ENCODE measurements at places on chromosomes 1 and 21.

- no peak for DNase-seq
Measured at GRCh38 chr1:16191916-16192546, 20.4 kb downstream of the ARHGEF19 start.

GRCh38 chr1:234962340-234962989 lies 166.2 kb downstream of the TOMM20 start:
- DNase-seq, result no peak

GRCh38 chr1:154626456-154627256 lies 18.7 kb upstream of the ADAR start:
- DNase-seq, result no peak

DNA sequence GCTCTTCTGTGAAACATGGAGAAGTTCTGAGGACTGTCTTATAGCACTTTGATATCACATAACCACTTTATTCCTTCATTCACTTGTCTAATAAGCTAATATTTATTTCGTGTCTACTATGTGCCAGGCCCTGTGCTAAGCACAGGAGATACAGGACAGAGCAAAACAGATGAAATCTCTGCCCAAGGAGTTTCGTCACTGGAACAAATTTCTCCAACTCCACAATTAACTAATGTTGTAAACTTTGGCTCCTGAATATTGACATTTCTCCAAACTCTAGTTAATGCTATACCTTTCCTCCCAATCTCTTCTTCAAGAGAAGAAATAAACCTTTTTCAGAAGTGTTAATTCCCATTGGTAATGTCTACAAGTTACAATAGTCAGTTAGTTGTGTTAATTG lies 24.8 kb upstream of the OR10J5 start:
- DNase-seq, result no peak

- DNase-seq, result no peak
Measured at GRCh38 chr1:153238527-153238926, 21.0 kb upstream of the LORICRIN start.

DNA sequence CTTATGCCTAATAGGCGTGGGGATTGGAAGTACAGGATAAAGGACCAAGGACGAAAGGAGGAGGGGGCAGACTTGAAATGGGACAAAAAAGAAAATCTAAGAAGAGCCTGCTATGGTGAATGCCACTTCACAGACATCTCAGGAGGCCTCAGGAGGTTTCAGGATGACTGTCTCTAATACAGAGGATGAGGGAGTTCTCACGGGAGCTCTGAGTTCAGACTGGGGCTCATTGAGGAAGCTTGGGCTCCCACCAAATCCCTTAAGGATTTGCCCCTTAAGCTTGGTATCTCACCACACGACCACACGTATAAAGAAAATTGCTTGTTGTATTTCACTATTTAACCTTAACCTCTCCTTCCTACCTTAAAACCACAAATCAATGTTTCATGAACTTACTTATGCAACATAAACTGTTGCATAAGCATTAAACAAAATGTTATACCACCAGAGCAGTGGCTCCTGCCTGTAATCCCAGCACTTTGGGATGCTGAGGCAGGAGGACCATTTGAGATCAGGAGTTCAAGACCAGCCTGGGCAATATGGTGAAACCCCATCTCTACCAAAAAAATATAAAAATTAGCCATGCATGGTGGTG lies 12.4 kb downstream of the SLC30A1 start:
- no peak for DNase-seq

- no peak for DNase-seq
Measured at GRCh38 chr1:224180783-224181452, 2.1 kb upstream of the DEGS1 start.

- DNase-seq, result no peak
Measured at GRCh38 chr1:204507317-204508105, 8.7 kb upstream of the MDM4 start.

DNA sequence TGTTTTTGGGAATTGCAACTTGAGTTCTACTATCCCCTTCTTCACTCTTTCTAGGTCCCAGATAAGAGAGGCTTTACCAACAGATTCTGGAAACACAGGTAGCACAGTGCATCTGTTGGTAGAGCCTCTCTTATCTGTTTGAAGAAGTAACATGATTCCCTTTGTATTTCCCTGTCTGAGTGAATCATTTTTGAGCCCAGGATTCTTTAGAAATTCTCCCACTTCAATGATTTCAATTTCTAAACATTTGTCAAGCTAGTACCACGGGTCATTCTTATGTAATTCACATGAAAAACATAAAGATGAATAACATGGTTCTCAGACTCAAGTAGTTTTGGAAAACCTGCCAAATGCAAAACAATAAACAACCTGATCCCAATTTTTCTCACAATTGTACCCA lies 72.0 kb upstream of the DUSP10 start:
- DNase-seq, result no peak

GRCh38 chr1:46084553-46085451 lies 47.6 kb downstream of the PIK3R3 start:
- no peak for DNase-seq

GRCh38 chr21:33265664-33266049 lies 510 bp upstream of the IL10RB start:
- no peak for DNase-seq

GRCh38 chr1:28577738-28578536 lies 14.1 kb upstream of the RAB42 start:
- DNase-seq, result no peak

DNA sequence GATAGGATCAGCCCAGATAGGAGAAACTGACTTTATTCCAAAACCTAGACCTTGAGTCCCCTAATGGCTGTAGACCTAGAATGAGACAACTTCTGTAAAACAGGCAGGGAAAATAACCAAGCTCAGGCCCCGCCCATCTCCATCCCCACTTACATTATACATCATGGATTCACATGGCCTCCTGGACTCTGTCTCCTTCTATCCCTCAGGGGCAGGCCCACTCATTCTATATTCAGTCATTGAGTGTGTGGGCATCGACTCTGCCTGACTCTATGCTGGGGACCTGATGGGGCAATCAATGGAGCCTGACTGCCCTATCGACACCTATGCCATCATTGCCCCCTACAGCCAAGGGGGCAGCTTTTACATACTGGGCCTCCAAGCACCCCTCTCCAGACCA lies 6.4 kb downstream of the AVPR1B start:
- no peak for DNase-seq

GRCh38 chr1:113035086-113035485 lies 37.9 kb upstream of the LRIG2 start:
- DNase-seq, result no peak

DNA sequence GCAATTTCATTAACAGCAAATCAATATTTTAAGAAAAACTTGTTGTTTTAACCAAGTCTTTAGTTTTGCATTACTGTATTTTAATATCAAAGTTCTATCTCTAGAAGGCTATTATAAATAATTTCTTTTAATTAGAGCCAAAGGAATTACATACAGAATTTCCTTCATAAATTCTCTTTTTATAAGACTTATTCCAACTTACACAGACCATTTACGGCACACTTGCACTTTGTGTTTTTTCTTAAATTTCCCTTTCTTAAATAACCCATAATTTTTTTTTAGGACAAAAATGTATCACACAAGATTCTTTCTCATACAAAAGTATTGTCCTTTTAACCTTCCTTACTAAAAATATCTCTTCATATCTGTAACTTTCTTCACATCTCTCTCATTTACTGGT lies 458.5 kb upstream of the CHRM3 start:
- no peak for DNase-seq

DNA sequence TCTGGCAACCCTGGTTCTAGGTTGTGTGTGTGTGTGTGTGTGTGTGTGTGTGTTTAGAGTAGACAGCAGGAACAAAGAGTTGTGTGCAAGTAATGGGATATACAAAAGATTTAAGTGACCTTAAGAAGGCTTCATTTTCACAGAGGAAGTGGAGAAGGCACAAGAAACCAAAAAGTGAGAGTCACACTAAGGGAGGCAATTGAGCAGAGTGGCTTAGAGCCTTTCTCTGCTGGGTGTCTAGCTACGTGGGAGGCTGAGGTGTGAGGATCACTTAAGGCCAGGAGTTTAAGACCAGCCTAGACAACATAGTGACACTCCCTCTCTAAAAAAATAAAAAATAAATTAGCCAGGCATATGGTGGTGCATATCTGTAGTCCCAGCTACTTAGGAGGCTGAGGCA lies 44.4 kb upstream of the HAO2 start:
- DNase-seq, result no peak

DNA sequence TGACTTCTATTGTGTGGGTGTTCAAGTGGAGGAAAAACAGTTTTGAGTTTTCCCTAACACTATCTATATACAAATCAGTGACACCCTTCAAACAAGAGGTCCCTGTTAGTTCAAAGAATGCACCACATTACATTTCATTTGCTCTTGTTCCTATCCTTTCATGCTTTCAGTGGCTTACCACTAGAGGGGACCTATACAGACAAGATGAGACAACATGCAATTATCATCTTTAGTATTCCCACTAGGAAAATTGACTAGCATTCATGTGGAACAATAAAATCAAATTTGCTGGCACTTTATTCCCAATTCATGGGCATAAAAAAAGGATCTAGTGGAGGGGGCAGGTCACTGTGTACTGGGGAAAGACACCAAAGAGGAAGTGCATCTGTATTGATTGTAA lies 13.3 kb upstream of the SIPA1L2 start:
- no peak for DNase-seq

DNA sequence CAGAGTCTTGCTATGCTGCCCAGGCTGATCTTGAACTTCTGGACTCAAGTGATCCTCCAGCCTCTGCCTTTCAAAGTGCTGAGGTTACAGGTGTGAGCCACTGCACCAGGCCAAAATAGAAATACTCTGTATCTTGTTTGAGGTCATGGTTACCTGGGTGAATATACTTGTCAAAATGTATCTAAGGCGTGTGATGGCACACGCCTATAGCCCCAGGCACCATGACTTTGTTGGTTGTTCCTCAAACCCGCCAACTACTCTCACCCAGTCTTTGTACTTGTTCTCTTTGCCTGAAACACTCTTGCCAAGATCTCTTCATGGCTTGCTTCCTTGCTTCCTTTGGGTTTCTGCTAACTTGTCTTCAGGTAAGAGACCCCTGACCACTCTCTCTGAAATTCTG lies 38.0 kb upstream of the RGS5 start:
- no peak for DNase-seq

- DNase-seq, result no peak
Measured at GRCh38 chr1:18776777-18777176, 82.7 kb downstream of the TAS1R2 start.

- DNase-seq, result no peak
Measured at GRCh38 chr1:64911326-64911725, 55.0 kb downstream of the JAK1 start.

- no peak for DNase-seq
Measured at GRCh38 chr21:26089730-26090129, 80.8 kb downstream of the APP start.

DNA sequence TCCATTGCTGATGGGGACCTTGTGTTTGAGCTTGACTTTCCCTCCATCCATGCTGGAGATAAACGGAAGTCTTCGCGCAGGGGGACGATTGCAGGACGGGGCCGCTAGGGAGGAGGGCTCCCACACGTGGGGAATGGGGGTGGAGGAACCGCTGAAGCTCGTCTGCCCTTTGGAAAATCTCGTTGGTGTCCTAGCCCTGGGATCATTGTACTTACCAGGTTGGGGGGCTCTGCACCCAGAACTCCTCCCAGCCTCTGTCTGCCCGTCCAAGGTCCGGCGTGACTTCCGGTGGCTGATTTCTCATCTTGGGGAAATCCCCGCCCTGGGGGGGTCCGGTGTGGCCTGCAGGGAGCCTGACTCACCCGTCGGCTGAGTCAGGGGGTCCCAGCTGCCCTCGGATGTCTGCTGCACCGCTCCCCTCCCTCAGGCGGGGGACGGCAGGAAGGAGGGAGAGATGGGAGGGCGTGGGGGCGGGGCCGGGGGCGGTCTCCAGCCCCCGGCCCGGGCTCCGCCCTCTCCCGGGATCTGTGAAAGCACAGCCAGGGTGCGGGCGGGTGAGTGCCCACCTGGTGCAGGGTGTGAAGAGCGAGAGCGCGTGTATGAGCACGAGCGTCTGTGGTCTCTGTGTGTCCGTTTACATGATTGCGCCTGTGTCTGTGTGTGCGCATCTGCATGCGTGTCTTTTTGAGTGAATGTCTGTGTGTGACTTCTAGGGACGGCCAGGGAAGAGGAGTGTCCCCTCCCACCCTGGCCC lies 35.8 kb downstream of the PIK3CD start:
- DNase-seq, result peak; percentile 55

- no peak for DNase-seq
Measured at GRCh38 chr1:167423684-167424619, 94.4 kb downstream of the CD247 start.

- no peak for DNase-seq
Measured at GRCh38 chr21:36563341-36563926, 83.5 kb upstream of the CLDN14 start.

DNA sequence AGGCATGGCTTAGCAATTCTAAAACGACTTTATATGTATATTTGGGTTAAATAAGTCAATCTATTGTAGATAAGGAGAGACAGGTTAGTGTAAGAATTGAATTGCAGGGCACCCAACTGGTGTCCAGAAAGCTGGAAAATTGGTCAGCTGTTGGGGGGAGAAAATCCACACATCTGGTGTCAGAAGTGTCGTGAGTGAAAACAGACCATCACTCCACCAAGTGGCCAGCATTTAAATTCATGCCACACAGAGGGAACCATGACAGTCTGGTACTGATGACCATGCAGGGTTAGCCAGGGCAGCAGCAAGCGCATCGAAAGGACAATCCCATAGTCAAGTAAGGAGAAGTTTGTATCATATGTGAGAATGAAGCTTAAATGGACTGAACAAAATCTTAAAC lies 11.7 kb downstream of the LAX1 start:
- no peak for DNase-seq

DNA sequence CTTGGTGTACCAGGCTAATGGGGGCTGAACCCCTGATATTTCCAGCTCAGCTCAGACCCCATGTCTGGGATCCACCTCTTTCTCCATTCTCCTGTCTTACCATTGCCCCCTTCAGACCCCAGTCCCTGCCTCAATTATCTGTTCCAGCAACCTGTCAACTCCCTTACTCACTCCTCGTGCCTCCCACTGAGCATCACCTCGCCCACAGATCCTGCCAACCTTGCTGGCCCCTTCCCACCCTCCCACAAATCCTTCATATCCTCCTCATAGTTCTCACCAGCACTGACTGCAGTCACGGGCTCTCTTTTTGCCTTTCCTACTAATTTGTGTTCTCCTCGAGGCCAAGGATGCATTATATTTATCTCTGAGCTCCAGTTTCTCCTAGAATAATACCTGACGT lies 62.9 kb downstream of the TMEM53 start:
- DNase-seq, result no peak

DNA sequence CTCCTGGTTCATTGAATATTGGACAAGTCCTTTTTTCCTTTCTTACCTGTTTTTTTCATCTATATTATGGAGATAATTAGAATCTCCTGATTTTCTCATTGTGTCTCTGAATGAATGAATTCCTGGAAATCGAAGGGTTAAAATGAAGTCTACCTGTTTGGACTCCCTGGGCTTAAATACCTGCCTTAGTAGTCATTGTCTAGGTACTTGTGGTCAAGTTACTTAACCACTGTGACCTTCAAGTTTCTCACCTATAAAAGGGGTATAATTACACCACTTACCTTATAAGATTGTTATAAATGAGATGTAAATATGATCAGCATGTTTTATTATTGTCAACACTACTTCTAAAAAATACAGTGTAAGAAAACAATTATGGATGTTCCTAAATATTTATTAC lies 9.0 kb upstream of the TBX19 start:
- DNase-seq, result no peak

GRCh38 chr1:26851106-26851684 lies 11.8 kb upstream of the SFN start:
- no peak for DNase-seq

GRCh38 chr1:7608628-7609305 lies 162.3 kb upstream of the VAMP3 start:
- DNase-seq, result no peak

- DNase-seq, result no peak
Measured at GRCh38 chr1:94501935-94502334, 39.6 kb downstream of the F3 start.
